ENCODE measurements at places on chromosomes 11 and 22. TPM values are rescaled to one million over a fixed set of nuclear protein-coding genes. Genes with fewer than 3 reads are reported as not detected.

Gene MCAT
- total RNA-seq = 16.9 TPM

Gene PRMT3
- total RNA-seq = 22.4 TPM

Gene KCNE3
- not detected for total RNA-seq

Gene SHISAL1
- total RNA-seq = 0.96 TPM

Gene IRAG1
- not detected for total RNA-seq

Gene TMEM86A
- total RNA-seq = 2.7 TPM

Gene APOA5
- not detected for total RNA-seq

Gene IGF2
- 30.5 TPM for total RNA-seq

Gene HTR3A
- total RNA-seq = not detected

Gene ACTN3
- not detected for total RNA-seq

Gene SUSD2
- total RNA-seq = 0.24 TPM

Gene CCDC157
- total RNA-seq = 0.72 TPM

Gene SOX6
- total RNA-seq = 0.48 TPM

Gene BATF2
- 0.21 TPM for total RNA-seq

Gene RASL10A
- not detected for total RNA-seq

Gene CBLIF
- not detected for total RNA-seq

Gene OR51B5
- not detected for total RNA-seq

Gene MFRP
- total RNA-seq = not detected

Gene MIOX
- total RNA-seq = not detected

Gene HEPN1
- total RNA-seq = not detected

Gene KCNK4
- not detected for total RNA-seq

Gene NLRP10
- 3.1 TPM for total RNA-seq

Gene GLB1L2
- total RNA-seq = 4.3 TPM

Gene MS4A12
- not detected for total RNA-seq

Gene PLEKHA7
- 2.3 TPM for total RNA-seq

Gene LRRC75B
- total RNA-seq = 6.4 TPM

Gene APOL5
- not detected for total RNA-seq

Gene CTSF
- 3.2 TPM for total RNA-seq

Gene INPPL1
- total RNA-seq = 18.1 TPM

Gene C22orf31
- total RNA-seq = not detected

Gene TMPRSS4
- total RNA-seq = 48.7 TPM

Gene PTPMT1
- 156 TPM for total RNA-seq

Gene DRICH1
- total RNA-seq = not detected

Gene RAB39A
- not detected for total RNA-seq

Gene KCNJ1
- 0.43 TPM for total RNA-seq

Gene ZNRF3
- 5.1 TPM for total RNA-seq

Gene ZNF215
- 3.8 TPM for total RNA-seq

Gene SLC22A8
- not detected for total RNA-seq

Gene GRAP2
- total RNA-seq = not detected

Gene RBM14
- total RNA-seq = 10.4 TPM

Gene INPP5J
- total RNA-seq = 0.21 TPM

Gene TSPAN32
- total RNA-seq = not detected

Gene KRTAP5-3
- total RNA-seq = not detected

Gene TUG1
- total RNA-seq = 19.0 TPM

Gene RFPL3
- not detected for total RNA-seq

Gene TRPM5
- total RNA-seq = not detected

Gene PMM1
- 11.7 TPM for total RNA-seq

Gene GRM5
- total RNA-seq = not detected

Gene IL17REL
- total RNA-seq = not detected

Gene EIF3D
- total RNA-seq = 779 TPM
